NCI-H2029 (cell line): ENCODE measurements at places on chromosomes 11 and 22.

DNA sequence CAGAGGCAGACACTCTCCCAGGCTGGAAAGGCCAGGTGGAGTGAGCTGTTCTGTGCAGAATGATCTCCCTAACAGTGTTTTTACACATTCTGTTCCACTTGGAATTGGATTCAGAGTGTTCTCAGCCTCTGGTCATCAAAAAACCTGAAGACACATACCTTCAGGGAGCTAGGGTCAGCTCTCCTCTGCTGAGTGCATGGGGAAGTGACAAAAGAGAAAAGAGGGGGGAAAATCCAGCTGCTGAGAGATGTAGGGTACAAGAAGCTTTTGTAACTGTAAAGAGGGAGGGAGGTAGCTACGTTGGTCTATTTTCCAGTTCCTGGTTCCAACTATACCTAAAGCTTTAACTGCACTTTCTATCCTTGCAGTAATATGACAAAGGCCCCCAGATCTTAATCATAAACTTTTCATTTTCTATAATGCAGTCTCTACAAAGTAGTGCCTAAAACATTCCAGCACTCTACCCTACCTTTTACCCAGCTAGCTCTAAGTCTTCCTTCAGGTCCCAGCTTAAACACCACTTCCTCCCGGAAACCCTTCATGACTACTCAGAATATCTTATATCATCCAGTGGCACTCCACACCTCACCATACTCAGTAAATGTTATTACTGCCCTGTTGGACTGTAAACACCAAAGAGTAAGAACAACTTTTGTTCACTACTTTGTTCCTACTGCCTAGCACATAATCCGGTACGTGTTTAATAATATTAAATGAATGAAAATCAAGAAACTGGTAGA is 9.2 kb downstream of the MAPK1 start:
- DNase-seq = no peak

DNA sequence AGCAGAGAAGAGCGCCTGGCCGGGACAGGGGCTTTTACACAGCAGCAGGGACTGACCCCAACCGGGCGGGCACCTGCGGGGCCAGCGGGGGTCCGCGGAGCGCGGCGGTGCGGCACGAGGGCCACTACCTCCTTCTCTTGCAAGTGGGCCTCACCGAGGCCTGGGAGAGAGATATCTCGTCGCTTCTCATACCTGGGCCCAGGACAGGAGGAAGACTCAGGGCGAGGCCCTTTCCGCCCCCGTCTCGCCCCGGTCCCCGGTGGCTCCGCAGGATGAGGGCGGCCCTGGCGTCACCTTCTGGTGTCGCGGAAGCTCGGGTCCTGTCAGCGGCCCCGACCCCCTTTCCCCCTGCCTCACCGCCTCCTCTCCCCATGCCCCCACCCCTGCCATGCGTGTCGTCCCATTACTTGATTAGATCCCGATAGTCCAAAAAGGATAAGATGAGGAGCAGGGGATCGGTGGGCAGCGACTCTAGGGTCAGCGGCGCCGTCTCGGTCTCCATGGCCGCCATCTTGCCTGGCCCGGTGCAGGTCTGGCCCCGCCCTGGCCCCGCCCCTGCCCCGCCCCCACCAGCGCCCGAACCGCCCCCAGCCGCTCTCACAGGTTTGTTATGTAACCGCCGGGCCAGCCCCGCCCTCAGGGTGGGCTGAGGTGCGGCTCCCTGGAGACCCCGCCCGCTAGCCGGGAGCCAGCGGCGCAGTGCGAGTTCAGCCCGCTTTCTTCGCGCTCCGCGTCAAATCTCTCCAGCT is at the start of gene FBXO3:
Gene FBXO3, minus strand, starts transcription at position 534 of the 749 bp plus-strand sequence. Its CDS starts 23 bp downstream, at position 511.
- DNase-seq = peak; percentile 85

DNA sequence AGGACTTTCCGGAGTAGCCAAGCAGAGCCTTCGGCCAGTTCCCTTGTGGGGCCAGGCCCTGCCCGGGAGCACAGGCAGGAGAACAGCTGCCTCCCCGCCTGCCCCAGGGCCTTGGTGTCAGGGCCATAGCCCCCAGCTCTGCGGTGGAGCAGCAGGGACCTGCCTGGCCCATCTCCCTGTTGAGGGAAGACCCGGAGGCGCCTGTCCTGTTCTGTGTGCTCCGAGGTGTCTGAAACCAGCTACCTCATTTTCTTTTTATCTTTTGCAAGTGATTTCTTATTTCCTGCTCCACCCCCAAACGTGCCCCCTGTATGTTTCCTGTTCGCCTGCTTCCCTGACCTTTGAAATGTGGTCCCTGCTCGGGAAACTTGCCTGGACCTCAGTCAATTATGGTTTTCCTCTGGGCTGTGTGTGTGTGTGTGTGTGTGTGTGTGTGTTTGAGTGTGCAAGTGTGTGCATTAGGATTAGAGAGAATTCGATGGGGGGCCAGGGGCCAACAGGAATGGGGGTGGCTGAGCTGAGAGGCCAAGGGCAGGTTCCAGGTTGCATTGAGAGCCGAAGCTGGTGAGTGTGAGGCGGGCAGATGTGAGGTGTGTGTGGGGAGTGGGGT is 19.1 kb downstream of the LRP5 start:
- DNase-seq = no peak

GRCh38 chr22:24772493-24773220 is 1.9 kb downstream of the PIWIL3 start:
- no peak for DNase-seq

- no peak for DNase-seq
These were observed 10.2 kb downstream of the GNB1L start for GRCh38 chr22:19844377-19845053.

- no peak for DNase-seq
These were observed 99.0 kb upstream of the DRD2 start for GRCh38 chr11:113574171-113574570.

DNA sequence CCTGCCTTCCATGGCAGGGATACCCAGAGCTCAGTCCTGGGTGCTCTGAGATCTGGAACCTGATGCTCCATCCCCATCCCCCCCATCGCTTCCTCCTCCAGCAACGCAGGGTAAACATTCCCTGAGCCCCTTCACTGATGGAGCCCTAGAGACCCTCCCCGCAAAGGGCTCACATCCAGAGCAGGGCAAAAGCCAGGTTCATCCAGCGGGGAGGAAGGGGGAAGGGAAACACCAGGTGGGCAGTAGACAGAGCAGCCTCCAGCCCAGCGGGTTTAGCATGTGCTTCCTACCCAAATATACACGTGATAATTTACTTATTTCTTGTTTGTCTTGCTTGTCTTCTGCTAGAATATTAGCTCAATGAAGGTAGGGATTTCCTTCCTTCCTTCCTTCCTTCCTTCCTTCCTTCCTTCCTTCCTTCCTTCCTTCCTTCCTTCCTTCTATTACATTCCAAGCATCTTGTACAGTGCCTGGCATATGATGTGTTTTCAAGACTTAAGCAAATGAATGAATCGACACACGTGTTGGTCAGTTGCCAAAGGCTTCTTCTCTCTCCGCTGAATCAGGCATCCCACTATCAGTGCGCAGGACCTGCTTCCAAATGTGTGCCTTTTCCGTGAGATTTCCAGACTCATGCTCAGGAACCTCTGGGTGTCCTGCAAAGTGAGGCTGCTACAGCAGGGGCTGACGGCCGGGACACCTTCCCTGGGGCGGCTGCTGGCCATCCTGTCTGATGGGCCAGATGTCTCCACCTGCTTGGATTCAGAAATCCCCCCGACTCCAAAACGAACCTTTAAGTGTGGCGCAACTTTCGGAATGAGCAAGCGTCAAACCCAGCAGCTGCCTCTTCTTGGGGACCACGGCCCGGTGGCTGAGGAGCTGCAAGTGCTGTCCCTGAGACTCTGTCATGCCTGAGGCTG is 955.1 kb downstream of the BRD1 start:
- no peak for DNase-seq

- DNase-seq = no peak
These were observed 37.8 kb downstream of the DLG2 start for GRCh38 chr11:85589373-85589772.

- no peak for DNase-seq
These were observed 812.2 kb downstream of the JRKL start for GRCh38 chr11:97201743-97202612.

DNA sequence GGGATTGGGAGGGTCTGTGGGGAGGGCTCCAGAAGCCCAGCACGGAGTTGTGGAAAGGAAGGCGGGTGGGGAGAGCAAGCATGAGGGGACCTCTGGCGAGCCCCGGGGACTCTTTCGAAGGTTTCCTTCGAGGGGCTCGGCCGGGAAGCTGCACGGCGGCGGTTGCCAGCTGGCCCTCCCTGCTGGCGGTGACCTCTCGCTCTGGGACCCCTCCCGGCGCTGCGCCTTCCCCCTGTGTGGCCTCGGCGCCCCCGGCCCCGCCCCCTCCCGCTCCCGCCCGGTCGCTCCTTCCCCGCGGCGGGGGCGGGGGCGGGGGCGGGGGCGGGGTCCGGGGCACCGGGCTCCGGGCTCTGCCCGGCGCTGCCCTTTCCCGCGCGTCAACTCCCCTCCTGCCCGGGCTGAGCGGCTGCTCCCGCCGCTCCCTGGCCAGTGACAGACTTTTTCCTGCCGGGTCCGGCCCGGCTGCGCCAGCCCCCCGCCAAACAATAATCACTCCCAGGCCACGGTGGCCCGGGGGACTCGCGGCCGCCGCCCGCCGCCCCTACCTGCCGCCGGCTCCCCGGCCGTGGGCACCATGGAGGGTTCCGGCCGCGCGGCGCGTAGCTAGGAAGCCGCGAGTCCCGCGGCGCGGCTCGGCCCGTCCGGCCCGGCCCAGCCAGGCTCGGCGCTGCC is 941 bp downstream of the CLCF1 start:
- DNase-seq = no peak

GRCh38 chr11:86715611-86716010 is 43.2 kb upstream of the ME3 start:
- DNase-seq = no peak

- no peak for DNase-seq
These were observed 107.0 kb downstream of the FAR1 start for GRCh38 chr11:13775471-13775870.

GRCh38 chr11:64918017-64918416 is 1.0 kb upstream of the ATG2A start:
- DNase-seq = no peak

DNA sequence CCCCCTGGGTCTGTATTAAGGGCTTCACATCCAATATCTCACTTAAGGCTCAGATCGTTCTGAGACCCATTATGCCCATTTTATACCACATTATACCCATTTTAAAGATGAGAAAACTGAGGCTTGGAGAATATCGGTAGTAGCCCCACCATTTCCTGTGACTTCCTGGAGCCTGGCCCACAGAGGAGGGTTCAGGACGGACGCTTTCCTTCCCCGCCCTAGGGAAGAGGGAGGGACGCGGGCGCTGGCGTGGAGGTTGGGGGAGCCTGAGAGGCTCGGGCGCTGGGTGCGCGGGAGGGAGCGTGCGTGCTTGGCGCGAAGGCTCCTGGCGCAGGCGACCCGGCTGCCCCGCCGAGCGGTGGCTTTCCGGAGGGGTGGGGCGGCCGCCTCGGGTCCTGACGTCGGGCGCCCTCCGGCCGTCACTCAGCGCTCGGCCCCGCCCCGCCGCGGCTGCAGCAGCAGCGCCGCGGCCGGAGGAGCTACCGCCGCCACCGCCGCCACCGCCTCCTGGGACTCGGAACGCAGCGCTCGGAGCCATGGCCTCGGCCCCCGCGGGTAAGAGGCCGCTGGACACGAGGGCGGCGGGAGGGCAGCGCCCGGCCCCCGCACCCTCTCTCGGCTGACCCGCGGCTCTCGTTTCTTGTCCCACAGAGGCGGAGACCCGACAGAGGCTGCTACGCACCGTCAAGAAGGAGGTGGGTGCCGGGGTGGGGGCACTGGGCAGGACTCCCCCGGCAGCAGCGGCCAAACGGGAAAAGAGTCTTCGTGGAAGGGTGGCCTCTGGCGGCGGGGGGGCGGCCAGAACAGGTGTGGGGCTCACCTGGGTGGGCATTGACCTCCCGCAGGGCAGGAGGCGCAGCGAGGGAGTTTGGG is at the start of gene SGSM1:
Gene SGSM1, plus strand, starts transcription at position 422 of the 873 bp plus-strand sequence. Its CDS starts 115 bp downstream, at position 537.
- peak; percentile 76 for DNase-seq
